ENCODE measurements at places on chromosomes 12 and 14.
A peak's percentile ranks its signal among the peaks of the same experiment; 100 is the strongest.

GRCh38 chr12:26113853-26114719 lies 10.8 kb downstream of the BHLHE41 start:
- DNase-seq: peak; percentile 37

- DNase-seq: no peak
Observed at GRCh38 chr14:95897280-95897679, 20.6 kb downstream of the TUNAR start.

GRCh38 chr14:77580964-77581505 lies 35.4 kb downstream of the SPTLC2 start:
- DNase-seq: no peak

- no peak for DNase-seq
Observed at GRCh38 chr12:67649570-67650387, 1.2 kb downstream of the DYRK2 start.

- no peak for DNase-seq
Observed at GRCh38 chr14:104317492-104317805, 179.1 kb downstream of the KIF26A start.

DNA sequence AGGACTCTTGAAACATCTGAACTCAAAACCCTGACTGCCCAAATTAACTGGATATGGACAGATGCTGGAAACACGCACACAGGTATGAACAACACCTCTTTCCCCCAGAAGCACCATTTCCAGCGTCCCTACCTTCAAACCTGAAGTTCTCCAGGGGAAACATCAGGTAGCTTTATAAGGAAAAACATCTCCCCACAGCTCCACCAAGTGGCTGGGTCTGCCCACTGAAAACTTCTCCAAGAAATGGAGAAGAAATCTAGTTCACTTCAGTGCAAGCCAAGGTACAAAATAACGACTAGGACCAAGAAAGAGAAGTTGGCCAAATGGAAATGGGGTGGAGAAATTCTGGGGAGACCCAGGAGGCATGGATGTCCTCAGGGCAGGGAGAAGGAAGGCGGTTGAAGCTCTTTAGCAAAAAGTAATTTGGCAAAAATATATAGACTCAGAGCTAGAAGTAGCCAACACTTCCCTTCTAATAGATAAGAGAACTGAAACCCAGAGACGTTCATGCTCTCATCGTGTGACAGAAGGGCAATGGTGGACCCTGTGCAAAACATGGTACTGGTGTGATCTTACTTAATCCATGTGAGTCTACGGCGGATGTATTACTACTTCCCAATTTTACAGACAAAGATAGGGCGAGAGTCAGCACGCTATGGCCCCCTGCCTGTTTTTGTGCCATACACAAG lies 10.5 kb upstream of the NUAK1 start:
- no peak for DNase-seq

DNA sequence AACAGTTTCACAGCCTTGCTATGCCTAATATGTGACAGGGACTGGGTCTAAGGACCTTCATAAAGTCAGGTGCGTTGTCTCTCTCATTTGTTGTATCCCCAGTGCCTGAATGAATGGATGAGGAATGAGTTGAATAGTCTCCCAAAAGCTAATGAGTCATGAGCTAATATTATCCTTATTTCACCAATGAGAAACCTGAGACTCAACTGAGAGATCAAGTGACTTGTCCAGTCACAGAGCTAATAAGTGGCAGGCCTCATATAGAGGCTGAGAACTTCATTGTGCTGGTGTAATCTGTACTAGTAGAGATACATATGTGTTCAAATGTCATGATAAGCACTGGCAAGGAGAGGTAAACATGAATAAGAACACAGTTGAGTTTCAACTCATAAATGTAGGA lies 612.4 kb downstream of the NRXN3 start:
- no peak for DNase-seq

GRCh38 chr14:57246933-57247657 lies 21.6 kb downstream of the EXOC5 start:
- no peak for DNase-seq

GRCh38 chr14:83867566-83868225 lies 1662.2 kb upstream of the FLRT2 start:
- no peak for DNase-seq

DNA sequence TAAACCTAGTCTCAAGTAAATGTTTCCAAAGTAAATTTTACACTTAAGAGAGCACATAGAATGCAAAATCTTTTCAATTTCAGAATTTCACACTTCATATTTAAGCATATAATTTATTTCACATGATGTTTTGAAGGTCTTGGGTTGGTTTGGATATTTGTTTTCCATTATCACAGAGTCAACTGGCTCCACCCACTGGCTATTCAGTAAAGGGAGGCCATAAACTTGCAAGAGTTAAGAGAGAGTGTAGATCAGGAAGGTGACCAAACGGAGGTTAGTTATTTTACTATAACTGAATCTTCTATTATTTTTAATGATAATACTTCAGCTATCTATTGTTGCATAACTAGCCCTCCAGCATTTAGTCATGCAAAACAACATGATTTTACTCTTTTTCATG lies 6.2 kb upstream of the CPNE8 start:
- DNase-seq: no peak

- no peak for DNase-seq
Observed at GRCh38 chr14:20996521-20996920, 2.6 kb upstream of the SLC39A2 start.

DNA sequence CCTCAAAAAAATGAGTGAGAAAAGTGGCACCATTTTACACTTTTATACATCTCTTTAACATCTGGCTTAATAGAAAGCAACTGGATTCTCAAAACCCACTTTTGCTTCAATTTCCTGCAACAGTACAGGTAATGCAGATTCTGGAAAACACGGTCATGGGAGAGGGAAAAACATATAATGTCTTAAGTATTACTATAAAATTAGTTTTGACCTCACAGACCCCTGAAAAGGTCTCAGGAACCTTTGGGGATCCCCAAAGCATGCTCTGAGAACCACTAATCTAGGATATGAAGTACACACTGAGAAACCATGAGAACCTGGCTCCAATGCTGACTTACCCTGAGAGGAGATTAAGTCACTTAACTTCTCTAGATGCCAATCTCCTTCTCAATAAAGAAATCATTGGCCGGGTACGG lies 64.7 kb downstream of the PPP2R5E start:
- DNase-seq: no peak
